Calu3 (cell line): ENCODE measurements at places on chromosomes 2 and 18. TPM values are rescaled to one million over a fixed set of nuclear protein-coding genes. Genes with fewer than 3 reads are reported as not detected.

Gene DYNC2LI1
- 20.0 and 24.0 TPM in 2 replicates for total RNA-seq

Gene ICOS
- total RNA-seq, result not detected in 2 replicates

DNA sequence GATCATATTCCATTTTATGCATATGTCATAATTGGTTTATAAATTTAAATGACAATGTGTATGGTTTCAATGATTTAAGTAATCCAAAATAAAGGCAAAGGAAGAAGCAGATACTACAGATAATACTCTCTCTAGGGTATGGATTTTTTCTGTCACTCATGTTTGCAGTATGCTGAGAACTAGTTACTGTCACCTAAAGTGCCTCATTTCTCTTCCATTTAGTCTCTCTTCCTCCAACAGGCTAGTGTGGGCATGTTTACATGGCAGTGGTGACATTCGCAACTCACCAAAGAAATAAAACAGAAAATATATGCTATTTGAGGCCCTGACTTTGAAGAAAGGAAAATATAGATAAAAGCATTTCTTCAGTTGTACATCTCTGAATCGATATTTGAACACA is 1460.4 kb upstream of the ZEB2 start:
- no peak for DNase-seq
- H3K27ac ChIP-seq, result no peak overlapping the region
- no peak overlapping the region for H3K4me3 ChIP-seq
- peaks cover 17% of the 10 kb centered on the region for H3K4me1 ChIP-seq
- H3K27me3 ChIP-seq, result no peaks in the 10 kb centered on the region

GRCh38 chr2:98886066-98886554 is 49.9 kb downstream of the CRACDL start:
- no peaks in the 10 kb centered on the region for H3K27me3 ChIP-seq
- no peak overlapping the region for H3K27ac ChIP-seq
- no peaks in the 10 kb centered on the region for H3K36me3 ChIP-seq
- no peak overlapping the region for H3K4me3 ChIP-seq
- no peaks in the 10 kb centered on the region for H3K4me1 ChIP-seq

DNA sequence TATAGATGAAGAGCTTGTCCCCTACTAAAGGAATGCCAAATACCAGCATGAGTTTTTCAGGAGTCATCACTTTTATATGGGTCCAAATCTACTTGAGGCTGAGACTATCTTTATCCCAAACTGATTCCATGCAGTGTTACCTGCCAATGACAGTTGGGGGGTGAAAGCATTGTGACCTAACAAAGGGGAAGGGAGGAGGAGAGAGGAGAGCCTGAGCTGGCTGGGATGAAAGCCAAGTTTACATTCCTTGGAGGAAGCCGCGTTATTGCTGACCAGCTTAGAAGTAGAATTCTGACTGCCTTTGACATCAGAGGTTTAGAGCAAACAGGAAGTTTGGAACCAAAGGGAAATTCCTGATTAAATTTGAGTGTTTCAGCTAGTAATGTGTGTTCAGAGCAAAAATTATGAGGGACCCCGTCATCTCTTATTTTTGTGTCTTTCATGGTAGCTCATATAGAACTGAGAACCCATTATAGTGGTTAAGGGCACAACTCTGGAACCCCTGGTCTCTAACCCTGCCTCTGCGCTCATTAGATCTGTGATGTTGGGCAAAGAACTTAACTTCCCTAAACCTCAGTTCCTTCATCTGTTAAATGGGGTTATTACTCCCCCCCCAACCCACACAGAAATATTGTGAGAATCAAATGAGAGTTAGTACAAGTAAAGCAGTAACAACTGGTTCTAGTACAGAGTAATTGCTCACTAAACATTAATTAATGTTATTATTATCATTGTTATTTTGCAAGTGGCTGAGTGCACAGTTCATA is 199.3 kb upstream of the EPAS1 start:
- no peaks in the 10 kb centered on the region for H3K36me3 ChIP-seq
- no peak overlapping the region for H3K4me3 ChIP-seq
- DNase-seq, result peak; percentile 63
- no peaks in the 10 kb centered on the region for H3K27me3 ChIP-seq

DNA sequence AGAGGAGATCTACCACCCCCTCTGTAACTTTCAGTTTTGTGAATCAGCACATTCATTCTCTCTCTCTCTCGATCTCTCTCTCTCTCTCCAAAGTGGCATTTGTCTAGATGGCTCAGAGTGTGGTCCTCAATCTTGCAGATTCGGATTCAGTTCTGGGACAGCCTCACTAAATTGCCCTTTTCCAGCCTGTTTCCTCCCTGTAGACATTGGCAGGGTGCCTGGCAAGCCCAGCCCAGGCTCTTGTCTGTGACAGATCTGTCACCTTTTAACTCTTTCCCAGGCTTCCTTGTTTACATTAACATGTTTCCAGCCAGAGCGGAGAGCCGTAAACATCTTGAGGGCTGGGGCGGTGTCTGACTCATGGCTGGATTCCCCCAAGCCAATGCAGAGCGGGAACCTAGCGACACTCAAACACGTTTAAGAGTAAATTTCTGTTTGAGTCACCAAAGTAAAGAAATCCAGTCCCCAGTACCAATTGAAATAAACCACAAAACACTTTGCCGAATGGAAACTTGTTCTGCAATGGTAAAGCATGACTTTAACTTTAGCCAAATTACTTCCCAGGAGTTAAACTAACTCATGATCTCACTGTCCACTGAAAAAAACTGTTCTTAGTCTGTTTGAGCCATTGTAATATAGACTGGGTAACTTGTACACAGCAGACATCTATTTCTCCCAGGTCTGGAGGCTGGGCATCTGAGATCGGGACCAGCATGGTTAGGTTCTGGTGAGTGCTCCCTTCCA is 6.6 kb upstream of the CYP27C1 start:
- peaks cover 40% of the 10 kb centered on the region for H3K4me1 ChIP-seq
- H3K4me3 ChIP-seq, result peak overlapping the region; percentile 44
- peaks cover 32% of the 10 kb centered on the region for H3K27me3 ChIP-seq
- DNase-seq, result peak; percentile 85
- H3K36me3 ChIP-seq, result no peaks in the 10 kb centered on the region
- H3K27ac ChIP-seq, result peak overlapping the region; percentile 21

DNA sequence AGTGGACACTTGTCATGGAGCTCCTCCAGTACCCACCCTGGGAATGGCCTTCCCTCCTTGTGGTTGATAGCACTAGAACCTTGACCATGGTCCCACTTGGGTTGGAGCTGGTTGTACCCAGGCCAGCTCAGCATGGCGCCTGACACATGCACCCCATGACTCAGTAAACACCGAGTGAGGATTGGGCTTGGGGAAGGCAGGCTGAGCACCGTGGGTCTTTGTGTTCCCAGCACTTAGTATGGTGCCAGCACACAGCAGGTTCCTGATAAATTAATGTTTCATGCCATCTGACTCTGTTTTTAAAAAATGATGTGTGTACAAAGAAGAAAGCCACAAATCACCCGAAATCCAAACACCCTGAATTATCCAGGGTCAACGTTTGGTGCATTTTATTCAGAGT is 69.8 kb downstream of the CIB4 start:
- H3K4me1 ChIP-seq, result no peaks in the 10 kb centered on the region
- no peak for DNase-seq
- H3K4me3 ChIP-seq, result no peak overlapping the region
- no peak overlapping the region for H3K27ac ChIP-seq
- H3K36me3 ChIP-seq, result peaks cover 5% of the 10 kb centered on the region
